Mesothelial cell of epicardium (in vitro differentiated cells): ENCODE measurements at places on chromosomes 4 and X. TPM values are rescaled to one million over a fixed set of nuclear protein-coding genes. Genes with fewer than 3 reads are reported as not detected.

Gene RTL3
- total RNA-seq: not detected in 3 replicates

Gene NXF2B
- total RNA-seq: not detected in 3 replicates

- DNase-seq: no peak
These were observed 120.6 kb upstream of the NUDT6 start for GRCh38 chr4:123043013-123043412.

Gene DNASE1L1
- total RNA-seq: 18.5 to 19.4 TPM (median 18.6 TPM) in 3 replicates

GRCh38 chrX:146241902-146242301, 424.3 kb downstream of the SLITRK2 start:
- no peak for DNase-seq

GRCh38 chr4:156085100-156085499, 131.4 kb upstream of the CTSO start:
- no peak for DNase-seq
